Activated naive CD8-positive, alpha-beta T cell treated with anti-CD3 and anti-CD28 coated beads for 36 hours (primary cell): ENCODE measurements at places on chromosomes 2 and 18. TPM values are rescaled to one million over a fixed set of nuclear protein-coding genes. Genes with fewer than 3 reads are reported as not detected.

DNA sequence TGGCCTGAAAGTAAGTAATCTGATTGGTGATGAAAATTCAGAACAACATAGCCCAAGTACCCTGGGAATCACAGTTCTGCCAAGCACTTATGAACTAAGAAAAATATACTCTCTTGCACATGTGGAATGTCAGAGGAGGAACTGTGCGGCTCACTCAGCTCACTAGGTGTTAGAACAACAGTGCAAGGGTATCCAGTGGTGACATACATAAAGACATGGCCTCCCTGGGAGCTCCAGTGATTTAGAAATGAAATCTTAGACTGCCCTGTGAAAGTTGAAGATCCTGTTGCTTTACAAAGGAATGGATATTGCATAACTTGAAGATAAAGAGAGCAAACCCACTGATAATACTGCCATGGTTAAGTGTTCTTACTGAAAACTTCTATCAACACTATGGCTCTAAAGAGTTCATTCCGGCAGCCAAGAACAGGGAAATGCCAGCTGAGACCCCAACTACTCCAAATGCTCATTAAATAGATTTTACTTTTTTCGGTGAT lies 246.2 kb downstream of the ARHGAP15 start:
- no peak for DNase-seq

- no peak for DNase-seq
Observed at GRCh38 chr2:239346676-239347075, 54.1 kb downstream of the HDAC4 start.

TIMM21 gene
- 79.0 TPM for total RNA-seq

GRCh38 chr18:2894131-2894840 lies 47.5 kb downstream of the EMILIN2 start:
- no peak for DNase-seq

DNA sequence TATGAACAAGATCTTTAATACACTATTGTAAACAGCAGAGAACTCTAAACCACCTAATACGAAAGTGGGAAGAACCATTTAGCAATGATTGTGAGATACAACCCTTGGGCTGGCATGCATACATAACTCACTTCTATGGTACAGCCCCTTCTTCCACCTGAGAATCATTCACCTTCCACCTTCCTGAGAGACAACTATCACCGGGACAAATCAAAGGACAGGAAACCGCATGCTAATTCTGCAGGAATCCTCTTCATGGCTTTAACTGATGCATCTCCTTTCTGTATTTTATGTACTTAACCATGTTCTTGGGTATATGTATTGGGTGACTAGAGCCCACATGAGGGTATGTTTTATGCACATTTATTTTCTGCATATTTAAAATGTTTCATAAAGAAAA lies 123.2 kb downstream of the TRABD2A start:
- DNase-seq, result no peak

RPS27A gene
- total RNA-seq, result 1,246 TPM

MFSD6 gene
- total RNA-seq, result 45.6 TPM

CRYGC gene
- not detected for total RNA-seq

DNA sequence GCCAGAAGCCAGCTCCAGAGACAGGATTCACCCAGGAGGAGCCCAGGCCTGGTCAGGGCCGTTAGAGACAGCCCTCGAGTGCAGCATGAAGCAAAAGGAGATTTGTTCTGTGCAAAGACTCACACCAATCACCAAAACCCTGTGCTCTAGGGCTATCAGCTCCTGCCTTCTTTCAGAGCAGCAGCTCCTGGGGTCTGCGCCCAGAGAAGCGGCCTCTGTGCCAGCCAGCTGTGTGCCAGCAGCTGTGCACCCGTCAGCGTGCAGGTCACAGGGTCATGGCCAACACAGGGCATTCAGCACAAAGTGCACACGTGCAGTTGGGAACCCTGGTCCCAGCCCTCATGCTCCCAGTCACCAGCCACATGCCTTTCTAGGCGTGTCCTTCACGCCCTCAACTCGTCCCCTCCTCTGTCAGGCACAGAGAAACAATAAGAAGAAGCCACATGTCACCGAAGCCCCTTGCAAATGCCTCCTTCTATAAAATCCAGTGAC lies 49.3 kb downstream of the ZNF516 start:
- no peak for DNase-seq

PTMA gene
- total RNA-seq, result 2,595 TPM

PAIP2B gene
- 2.4 TPM for total RNA-seq

- DNase-seq, result no peak
Observed at GRCh38 chr18:4203568-4204437, 251.3 kb downstream of the DLGAP1 start.

GRCh38 chr18:79916128-79916494 lies 35.3 kb downstream of the SLC66A2 start:
- no peak for DNase-seq

DNA sequence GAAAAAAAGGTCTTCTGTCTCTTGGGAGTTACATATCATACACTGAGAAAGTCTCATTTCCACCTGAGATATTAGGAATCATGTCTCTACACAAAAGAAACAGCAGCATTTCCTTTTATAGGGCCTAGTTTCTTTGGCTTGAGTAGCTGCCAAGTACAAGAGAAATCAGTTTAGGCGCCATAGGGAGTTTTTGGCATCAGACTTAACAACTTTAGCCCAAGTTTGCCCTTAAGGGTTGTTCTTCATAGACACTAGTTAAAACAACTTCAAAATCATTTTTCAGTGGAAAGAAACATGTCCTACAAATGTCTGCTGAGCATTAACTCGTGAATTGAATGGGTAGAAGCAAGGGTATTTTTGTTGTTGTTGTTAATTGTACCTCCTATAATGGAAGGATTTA lies 587.0 kb upstream of the DSEL start:
- DNase-seq, result no peak

AMER3 gene
- not detected for total RNA-seq
